ENCODE measurements at places on chromosomes 3 and 15. TPM values are rescaled to one million over a fixed set of nuclear protein-coding genes. Genes with fewer than 3 reads are reported as not detected.

Gene LEKR1
- total RNA-seq = 4.2 TPM

- DNase-seq = no peak
- no peaks in the 10 kb centered on the region for H3K27me3 ChIP-seq
- H3K4me3 ChIP-seq = peak overlapping the region; percentile 79
- H3K4me1 ChIP-seq = peaks cover 16% of the 10 kb centered on the region
- H3K27ac ChIP-seq = no peak overlapping the region
- no peaks in the 10 kb centered on the region for H3K36me3 ChIP-seq
Observed at GRCh38 chr3:52298149-52299098, 10.8 kb downstream of the GLYCTK start.

Gene PPARG
- 21.5 TPM for total RNA-seq

- peak; percentile 92 for DNase-seq
- peak overlapping the region; percentile 79 for H3K4me3 ChIP-seq
- peak overlapping the region; percentile 80 for H3K27ac ChIP-seq
- H3K36me3 ChIP-seq = peaks cover 9% of the 10 kb centered on the region
Observed at GRCh38 chr3:50272911-50273688, 4.2 kb downstream of the SEMA3B start.

GRCh38 chr3:71022551-71023335, 560.8 kb downstream of the FOXP1 start:
- no peak overlapping the region for H3K4me3 ChIP-seq
- H3K27ac ChIP-seq = peak overlapping the region; percentile 40
- peaks cover 32% of the 10 kb centered on the region for H3K36me3 ChIP-seq
- no peak for DNase-seq

Gene CLDN16
- 0.10 TPM for total RNA-seq

DNA sequence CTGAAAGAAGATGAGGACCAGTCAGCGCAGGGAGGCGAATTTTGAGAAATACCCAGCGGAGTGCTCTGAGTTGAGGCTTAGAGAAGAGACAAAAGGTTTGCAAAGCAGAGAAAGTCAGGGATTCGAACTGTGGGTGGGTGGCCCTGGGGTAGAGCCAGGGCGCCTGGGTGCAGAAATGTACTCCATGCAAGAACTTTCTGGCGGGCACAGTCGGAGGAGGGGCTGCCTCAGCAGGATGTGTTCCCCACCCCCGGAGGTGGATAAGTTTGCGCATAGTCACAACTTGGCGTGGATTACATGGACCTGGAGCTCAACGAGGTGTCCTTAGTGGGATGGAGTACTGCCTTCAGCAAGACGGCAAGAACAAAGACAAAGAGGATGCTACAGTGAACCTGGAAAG, 117.3 kb upstream of the ALDH1A3 start:
- peaks cover 23% of the 10 kb centered on the region for H3K27me3 ChIP-seq
- DNase-seq = no peak
- H3K4me1 ChIP-seq = peaks cover 40% of the 10 kb centered on the region
- peaks cover under 1% of the 10 kb centered on the region for H3K36me3 ChIP-seq

DNA sequence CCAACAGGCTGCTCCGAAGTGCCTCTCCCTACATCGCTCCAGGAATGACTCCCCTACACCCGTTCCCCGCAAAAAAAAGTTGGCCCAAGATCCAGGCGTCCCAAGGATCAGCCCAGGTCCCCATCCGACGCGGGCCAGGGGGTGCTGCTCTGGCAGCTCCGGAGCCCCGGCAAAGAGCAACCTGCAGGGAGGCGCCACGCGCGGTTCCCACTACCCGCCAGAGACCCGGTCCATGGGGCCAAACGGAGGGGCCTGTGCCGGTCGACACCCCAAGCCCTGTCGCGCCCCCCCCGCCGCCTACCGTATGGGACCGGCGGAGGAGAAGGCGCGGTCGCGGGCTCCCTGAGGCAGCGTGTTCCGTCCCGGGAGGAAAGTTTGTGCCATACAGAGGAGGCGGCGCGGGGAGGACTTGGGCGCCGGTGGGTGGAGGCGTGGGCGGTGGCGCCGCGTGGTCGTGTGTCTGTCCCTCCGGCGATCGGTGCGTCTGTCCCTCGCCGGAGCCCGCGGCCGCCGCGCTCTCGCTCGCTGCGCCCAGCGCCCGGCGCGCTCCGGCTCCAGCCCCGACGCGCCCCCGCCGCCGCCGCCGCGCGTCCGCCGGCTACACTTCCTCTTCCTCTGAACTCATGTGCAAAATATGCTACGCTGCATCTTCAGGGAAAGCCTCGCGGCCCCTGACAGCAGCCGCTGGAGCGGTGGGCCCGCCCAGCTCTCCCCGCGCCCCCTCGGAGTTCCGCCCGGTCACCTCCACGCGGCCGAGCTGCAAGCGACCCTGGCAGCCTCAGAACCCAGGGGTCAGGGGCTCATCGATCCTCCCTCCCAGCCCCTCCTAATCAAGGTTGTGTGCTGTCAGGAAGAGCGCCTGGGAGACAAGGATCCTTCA, at the start of gene RFTN1:
Gene RFTN1 (minus strand): TSS at position 559 of the 880 bp plus-strand sequence. CDS start 19,830 bp downstream, outside the sequence.
- peaks cover 58% of the 10 kb centered on the region for H3K4me1 ChIP-seq
- H3K36me3 ChIP-seq = no peaks in the 10 kb centered on the region
- peaks cover 57% of the 10 kb centered on the region for H3K27me3 ChIP-seq
- DNase-seq = no peak
- peak within 1 kb of the TSS; percentile 90 for H3K4me3 ChIP-seq

Gene SLC28A2
- 2.4 TPM for total RNA-seq

- DNase-seq = no peak
- H3K4me1 ChIP-seq = peaks cover 29% of the 10 kb centered on the region
- peaks cover 15% of the 10 kb centered on the region for H3K36me3 ChIP-seq
- no peaks in the 10 kb centered on the region for H3K27me3 ChIP-seq
Observed at GRCh38 chr3:4750306-4750968, 228.8 kb upstream of the BHLHE40 start.

DNA sequence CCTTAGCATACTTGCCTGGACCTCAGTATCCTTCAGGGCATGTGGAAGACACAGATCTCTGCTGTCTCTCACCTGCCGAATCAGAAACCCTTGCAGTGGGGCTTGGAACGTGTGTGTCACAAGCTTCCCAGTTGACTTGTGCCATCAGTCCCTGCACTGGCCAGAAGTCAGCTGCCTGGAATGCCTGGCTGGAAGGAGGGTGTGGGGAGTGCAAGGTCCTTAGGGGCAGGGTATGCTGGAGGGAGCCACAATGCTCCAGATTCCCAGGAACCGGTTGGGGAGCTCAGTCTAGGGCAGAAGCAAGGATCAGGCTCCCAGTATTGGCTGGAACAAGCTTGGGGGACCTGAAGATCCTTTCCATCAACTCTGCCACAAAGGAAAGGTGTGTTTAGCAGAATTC, 27.1 kb downstream of the SPSB4 start:
- peaks cover 63% of the 10 kb centered on the region for H3K4me1 ChIP-seq
- H3K36me3 ChIP-seq = no peaks in the 10 kb centered on the region
- H3K4me3 ChIP-seq = no peak overlapping the region
- no peak for DNase-seq
- H3K27ac ChIP-seq = no peak overlapping the region

DNA sequence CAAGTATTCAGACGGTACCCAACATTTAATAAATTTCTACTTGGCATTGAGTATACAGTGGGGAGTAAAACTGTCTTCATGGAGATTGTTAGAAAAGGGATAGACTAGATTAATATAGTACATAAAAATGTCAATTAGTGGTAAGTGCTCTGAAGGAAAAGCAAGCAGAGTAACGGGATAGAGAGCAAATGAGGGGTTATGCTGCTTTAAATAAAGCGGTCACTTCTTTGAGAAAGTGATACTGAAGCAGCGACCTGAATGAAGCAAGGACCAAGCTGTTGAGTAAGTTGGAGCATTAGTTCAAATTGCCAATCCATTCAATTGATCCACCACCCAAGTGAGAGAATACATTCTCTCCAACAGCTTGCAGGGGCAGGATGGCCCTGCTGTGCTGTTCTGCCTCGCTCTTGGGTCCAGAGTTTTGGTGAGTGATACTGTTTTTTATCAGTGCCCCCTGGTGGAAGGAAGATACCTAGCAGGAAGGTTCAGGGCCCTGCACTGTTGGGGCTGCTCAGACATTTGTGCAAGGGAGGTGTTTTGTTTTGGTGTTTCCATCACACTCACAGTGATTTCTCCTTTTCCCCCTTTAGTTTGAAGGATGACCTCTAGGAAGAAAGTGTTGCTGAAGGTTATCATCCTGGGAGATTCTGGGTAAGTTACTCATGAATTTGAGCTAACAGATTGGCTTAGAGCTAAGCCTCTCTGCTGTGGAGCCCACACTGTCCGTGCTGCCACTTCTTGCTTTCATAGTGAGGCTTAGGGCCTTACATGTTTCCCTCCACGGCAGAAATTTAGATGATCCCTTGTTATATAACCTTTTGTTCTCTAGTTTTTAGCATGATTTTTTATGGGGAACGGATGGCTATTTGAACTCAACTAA, 69.0 kb downstream of the RAB7A start:
- H3K4me1 ChIP-seq = peaks cover 33% of the 10 kb centered on the region
- H3K27me3 ChIP-seq = no peaks in the 10 kb centered on the region
- peaks cover 24% of the 10 kb centered on the region for H3K36me3 ChIP-seq
- H3K4me3 ChIP-seq = no peak overlapping the region

GRCh38 chr15:96217983-96218382, 112.5 kb upstream of the NR2F2 start:
- peaks cover 11% of the 10 kb centered on the region for H3K36me3 ChIP-seq
- H3K27me3 ChIP-seq = peaks cover 4% of the 10 kb centered on the region
- no peak overlapping the region for H3K27ac ChIP-seq

- no peak for DNase-seq
- H3K27ac ChIP-seq = no peak overlapping the region
- no peaks in the 10 kb centered on the region for H3K36me3 ChIP-seq
Observed at GRCh38 chr3:15815696-15816095, 17.9 kb upstream of the ANKRD28 start.

DNA sequence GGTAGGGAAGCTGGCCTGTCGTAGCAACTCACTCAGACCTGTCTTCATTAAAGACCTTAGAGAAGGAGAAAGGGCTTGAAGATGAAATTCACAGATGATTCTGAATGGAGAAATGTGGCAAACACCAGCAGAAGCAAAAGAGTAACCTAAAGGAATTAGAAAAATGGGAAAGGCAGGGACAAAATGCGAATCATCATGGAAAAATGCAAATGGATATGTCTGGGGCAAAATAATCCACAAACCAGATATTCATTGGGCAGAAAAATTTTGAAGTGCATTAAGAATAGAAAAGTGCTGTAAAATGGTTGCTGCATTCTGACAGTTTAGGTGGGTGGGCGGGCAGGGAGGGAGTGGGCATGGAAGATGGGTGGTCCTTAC, 156.9 kb upstream of the RASGRP1 start:
- H3K27ac ChIP-seq = no peak overlapping the region
- no peaks in the 10 kb centered on the region for H3K4me1 ChIP-seq
- no peak overlapping the region for H3K4me3 ChIP-seq
- no peaks in the 10 kb centered on the region for H3K36me3 ChIP-seq
- H3K27me3 ChIP-seq = no peaks in the 10 kb centered on the region

- H3K4me1 ChIP-seq = peaks cover 4% of the 10 kb centered on the region
- peaks cover 22% of the 10 kb centered on the region for H3K27me3 ChIP-seq
- no peaks in the 10 kb centered on the region for H3K36me3 ChIP-seq
- no peak overlapping the region for H3K4me3 ChIP-seq
- DNase-seq = no peak
- H3K27ac ChIP-seq = no peak overlapping the region
Observed at GRCh38 chr3:129343643-129344360, 65.1 kb downstream of the HMCES start.

GRCh38 chr3:195820901-195821300, 9.2 kb upstream of the MUC4 start:
- H3K27ac ChIP-seq = no peak overlapping the region
- peaks cover 10% of the 10 kb centered on the region for H3K27me3 ChIP-seq
- no peak overlapping the region for H3K4me3 ChIP-seq
- no peaks in the 10 kb centered on the region for H3K36me3 ChIP-seq
- H3K4me1 ChIP-seq = peaks cover 6% of the 10 kb centered on the region
- no peak for DNase-seq

- no peaks in the 10 kb centered on the region for H3K36me3 ChIP-seq
- no peak overlapping the region for H3K27ac ChIP-seq
- no peak for DNase-seq
- no peaks in the 10 kb centered on the region for H3K4me1 ChIP-seq
Observed at GRCh38 chr15:56598991-56599390, 134.1 kb upstream of the MNS1 start.

DNA sequence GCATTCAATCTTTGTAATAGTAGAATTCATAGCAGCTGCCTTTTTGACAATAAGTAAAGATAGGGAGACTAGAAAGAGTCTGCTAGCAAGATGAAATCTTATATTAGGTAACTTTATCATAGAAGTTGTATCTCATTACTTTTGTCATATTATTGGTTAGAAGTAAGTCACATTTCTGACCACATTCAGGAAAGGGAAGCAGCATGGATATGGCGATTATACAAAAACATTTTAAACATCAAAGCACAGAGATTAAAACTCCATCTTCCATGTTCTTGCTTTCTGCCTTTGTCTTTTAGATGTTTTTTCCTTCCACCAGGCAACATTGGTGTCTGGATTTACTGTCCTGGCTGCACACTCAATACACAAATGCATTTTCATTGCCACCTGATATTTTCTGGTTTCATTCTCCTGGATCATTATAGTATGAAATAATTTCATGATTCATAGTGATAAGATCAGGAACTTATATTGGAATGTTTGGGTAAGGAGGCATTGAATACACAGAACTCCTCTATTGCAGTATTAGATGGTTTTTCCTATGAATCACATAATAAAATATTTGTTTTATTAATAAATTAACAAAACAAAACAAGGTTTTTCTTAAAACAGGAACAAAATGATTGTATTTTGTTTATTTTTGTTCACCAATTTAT, 1460.3 kb upstream of the CADM2 start:
- H3K4me3 ChIP-seq = no peak overlapping the region
- H3K36me3 ChIP-seq = no peaks in the 10 kb centered on the region
- H3K27me3 ChIP-seq = no peaks in the 10 kb centered on the region
- no peak overlapping the region for H3K27ac ChIP-seq
- DNase-seq = no peak
- no peaks in the 10 kb centered on the region for H3K4me1 ChIP-seq

DNA sequence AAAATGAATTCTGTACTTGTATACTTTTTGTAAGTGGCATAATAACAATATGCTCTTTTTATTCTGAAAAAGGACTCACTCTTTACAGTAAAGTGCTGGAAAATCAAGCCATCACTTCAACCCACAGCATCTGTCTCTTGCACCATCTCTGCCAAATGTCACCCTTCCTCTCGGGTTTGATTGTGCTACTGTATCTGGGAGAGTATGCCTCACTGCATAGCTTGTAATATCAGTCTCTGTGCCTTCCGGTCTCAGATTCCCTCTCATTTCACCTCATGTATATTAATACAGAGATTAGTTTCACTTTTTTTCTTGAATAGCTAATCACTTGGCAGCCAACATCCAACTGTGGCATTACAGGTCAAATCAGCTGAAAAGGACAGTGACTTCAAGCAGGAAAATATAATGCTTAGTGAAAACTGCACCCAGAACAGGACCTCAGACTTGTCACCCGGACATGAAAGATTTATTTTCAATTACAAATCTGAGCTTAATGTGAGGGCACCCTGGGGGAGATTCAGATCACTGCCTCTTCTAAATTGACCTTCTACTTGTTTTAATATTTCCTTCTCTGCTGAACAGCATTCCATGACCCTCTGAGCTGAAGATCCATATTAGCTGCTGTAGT, 605.8 kb upstream of the NAALADL2 start:
- H3K27me3 ChIP-seq = no peaks in the 10 kb centered on the region
- H3K36me3 ChIP-seq = no peaks in the 10 kb centered on the region
- H3K4me1 ChIP-seq = peaks cover 18% of the 10 kb centered on the region
- no peak overlapping the region for H3K4me3 ChIP-seq
- H3K27ac ChIP-seq = no peak overlapping the region
- no peak for DNase-seq

GRCh38 chr3:193910886-193911738, 224.8 kb upstream of the HES1 start:
- peak overlapping the region; percentile 74 for H3K27ac ChIP-seq
- no peaks in the 10 kb centered on the region for H3K27me3 ChIP-seq
- peaks cover 54% of the 10 kb centered on the region for H3K4me1 ChIP-seq
- H3K4me3 ChIP-seq = no peak overlapping the region
- DNase-seq = no peak
- H3K36me3 ChIP-seq = peaks cover 3% of the 10 kb centered on the region
